ENCODE measurements at places on chromosomes 1 and 21.

DNA sequence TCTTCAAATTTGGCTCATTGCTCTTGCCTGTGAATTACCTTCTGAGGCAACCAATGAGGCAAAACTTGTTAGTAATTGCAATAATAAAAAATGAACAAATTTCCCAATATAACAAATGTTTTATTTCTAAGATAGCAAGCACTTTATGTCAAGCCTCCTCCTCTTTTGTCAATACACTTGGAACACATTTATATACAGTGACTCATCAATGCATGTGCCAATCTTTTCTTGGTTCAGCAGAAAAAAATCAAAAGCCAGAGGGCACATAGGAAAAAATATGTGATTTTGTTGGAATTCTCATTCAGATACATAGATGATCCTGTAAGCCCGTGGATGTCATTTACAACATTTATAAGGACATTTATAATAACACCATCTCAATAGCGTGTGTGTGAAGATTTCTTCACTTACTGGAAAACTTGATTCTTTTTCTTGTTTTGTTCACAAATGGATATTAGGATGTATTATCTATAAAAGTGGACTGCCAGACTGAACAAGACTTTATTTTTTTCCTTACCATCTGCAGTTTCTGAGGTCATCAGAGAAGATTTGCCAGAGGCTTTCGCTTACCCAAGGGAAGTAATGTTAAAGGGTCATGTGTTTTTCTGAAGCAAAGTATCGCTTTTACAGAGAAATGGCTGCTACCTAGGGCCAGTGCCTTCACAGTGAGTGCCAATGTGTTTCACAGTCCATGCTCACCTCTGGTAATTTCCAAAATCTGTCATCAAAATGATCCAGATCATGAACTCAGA, 645.7 kb upstream of the PTBP2 start:
- DNase-seq = no peak

- no peak for DNase-seq
Observed at GRCh38 chr21:40512590-40512989, 334.4 kb downstream of the DSCAM start.

GRCh38 chr1:201284636-201285035, 1.3 kb downstream of the PKP1 start:
- no peak for DNase-seq

GRCh38 chr1:150567341-150567716, 12.1 kb downstream of the MCL1 start:
- DNase-seq = no peak

DNA sequence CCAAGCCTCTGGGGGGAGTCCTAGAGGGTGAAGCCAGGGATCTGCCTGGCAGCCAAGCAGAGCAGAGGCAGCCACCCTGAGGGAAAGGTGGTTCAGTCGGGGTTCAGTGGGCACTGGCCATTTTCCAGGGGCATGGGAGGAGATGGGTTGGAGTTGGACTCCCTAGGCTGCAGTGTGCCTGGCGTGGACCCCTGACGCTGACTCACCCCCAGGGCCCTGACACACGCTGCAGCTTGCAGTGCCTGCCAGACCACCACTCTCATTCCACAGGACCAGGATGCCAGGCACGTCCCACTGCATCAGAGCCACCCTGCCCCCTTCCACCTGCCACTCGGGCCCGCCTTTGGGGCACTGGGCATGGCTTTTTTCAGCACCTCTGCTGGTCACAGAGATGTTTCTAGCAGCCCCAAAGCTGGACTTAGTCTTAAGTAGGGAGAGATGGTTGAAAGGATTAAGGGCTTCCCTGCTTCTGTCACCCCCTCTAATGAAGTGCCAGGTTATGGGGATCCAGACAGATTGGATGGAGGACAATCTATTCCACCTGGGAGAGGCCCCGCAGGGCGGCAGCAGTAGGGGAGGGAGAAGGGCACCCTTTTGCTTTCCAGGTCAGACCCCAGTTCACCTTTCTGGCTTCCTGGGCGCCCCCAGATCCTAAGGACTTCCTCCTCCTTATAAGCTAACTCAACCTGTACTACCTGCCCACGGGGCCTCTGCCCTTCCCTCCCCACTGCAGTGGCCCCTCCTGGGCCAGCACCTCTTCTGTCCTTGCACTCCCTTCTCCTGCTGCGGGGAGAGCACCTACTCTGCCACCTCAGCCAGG, 1.6 kb downstream of the SYT2 start:
- DNase-seq = no peak

GRCh38 chr1:15442119-15442518, 3.9 kb downstream of the CTRC start:
- no peak for DNase-seq

DNA sequence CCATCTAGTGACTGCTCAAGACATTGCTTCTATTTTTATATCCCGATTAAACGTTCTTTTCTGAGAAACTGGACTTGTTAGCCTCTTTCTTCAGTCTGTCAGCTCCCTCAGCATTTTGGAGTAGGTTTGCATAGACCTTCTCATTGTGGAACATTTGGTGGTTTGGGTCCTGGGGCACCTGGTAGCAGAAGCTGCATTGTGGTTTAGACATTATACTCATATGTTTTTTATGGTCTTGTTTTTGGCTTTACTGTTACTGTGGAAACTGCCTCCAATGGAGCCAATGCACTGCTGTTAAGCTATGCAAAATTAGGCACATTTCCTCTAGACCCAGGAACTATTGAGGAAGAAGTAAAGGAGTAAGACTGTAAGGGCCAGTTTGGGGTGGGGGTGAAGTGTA, 36.7 kb upstream of the LRRC8B start:
- no peak for DNase-seq

- DNase-seq = no peak
Observed at GRCh38 chr1:105485207-105485606, 1571.3 kb upstream of the PRMT6 start.

DNA sequence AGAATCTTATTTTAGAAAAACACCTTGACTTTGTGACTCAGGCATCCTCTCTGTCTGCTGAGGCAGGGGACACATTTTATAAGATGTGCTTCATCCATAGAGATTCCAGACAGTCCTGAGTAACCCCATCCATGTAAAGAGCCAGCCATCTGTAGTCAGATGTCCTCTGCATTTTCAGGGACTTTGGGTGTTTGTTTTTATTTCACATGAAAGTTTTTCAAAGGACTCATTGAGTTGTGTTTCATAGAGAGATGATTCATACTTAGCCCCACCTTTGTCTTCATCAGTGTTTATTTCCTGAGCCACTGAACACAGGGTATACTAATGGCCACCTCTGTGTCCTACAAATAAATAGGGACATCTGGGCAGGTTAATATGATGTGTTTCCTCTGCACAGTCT, 280.4 kb downstream of the CACNA1E start:
- no peak for DNase-seq

DNA sequence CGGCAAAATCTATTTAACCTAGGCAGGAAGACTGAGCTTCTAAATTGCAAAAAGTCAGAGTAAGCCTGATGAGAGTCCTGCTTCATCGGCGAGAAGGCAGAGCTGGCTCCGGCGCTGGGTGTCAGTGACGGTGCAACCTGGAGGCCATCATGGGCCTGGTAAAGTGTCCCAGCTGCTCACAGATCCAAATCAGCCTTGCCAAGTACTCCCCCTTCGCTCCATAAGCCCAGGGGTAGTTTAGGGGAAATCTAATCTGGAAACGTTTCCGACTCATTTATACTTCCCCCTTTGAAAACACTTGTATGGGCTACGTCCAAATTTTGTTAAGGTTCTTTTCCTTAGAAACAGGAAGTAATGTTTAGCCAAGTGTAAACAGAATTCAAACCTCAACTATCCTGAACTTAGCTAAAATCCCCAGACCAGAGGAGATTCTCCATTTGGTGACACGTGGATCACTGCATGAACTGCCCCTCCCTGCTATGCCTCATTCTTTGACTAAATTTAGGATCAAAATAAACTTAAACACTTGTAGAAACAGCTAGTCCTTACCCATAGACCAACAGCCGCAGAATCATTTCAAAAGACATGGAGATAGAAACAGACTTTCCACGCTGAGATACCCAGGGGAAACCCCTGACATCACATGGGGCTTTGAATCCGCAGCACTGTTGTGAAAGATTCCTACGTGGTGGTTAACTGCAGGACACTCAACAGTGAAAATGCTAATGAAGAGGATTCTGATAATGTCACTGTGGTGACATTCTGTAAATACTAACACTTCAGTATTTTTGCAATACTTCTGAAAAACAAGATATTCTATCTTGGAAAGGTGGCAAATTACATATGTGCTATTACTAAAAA, 172.7 kb downstream of the TGFBR3 start:
- DNase-seq = peak; percentile 36

DNA sequence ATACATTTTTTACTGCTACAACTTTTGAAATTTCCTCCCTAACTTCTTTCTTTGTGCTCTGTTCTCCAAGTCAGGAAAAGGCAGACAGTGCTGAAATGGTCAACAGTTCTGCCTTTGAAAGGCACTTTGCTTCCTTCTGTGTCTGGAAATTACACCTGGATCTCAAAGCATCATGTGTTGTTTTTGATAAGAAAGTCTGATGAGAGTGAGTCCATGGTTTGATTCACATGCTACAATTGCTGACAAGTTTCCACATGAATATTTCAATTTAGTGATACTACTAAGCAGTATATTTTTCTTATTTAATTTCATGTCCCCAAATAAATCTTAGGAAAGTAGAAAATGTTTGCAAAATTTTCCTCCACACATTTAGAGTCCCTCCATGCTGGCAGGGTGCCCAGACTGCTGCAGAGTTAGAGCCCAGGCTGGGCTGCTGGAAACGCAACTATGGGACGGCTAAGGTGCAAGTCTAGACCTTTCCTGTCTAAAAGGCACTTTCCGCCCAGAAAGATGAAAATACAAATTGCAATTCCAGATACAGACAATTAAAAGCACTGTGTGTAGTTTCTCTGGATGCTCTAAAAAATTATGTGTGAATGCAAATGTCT, 96.6 kb upstream of the RUNX1 start:
- DNase-seq = no peak

- DNase-seq = no peak
Observed at GRCh38 chr1:115138271-115138670, 49.0 kb upstream of the TSPAN2 start.

- no peak for DNase-seq
Observed at GRCh38 chr21:40146216-40146837, 279.1 kb downstream of the PCP4 start.

DNA sequence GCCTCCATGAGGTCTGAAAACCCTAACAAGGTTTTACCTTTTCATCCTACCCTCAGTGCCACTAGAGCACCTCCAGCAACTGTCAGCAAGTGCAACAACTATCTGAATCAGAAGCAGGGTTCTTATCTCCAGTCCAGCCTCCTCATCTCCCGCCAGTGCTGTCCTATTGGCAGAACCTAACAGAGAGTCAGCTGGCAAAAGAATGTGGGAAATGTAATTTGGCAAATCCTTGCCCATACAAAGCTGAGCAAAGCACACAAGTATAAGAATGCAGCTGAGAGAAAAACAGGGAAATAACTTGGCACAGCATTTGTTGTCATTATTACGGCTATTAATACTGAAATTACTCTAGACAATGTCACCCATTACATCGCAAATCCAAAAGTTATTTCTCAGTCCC, 124.2 kb downstream of the ATP6V1G3 start:
- DNase-seq = no peak

DNA sequence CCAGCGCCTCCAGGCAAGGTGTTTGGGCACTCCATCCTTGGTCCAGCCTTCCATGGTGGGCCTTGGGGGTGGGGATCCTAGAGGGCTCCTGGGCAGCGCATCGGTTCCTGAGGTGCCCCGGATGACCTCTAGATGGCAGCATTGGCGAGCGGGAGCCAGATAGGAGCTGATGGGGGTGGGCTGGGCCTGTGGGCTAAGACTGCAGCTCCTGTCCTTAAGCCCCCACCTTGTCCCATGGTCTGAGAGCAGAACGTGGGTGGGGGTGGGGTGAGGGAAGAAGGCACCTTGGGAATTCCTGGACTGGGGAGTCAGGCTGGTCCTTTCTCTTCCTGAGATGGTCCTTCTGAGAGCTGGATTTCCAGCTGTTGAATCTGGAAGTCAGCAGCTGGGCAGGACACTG, 93.4 kb upstream of the CSF3R start:
- peak; percentile 26 for DNase-seq

GRCh38 chr1:96688767-96689166, 32.8 kb upstream of the PTBP2 start:
- no peak for DNase-seq

GRCh38 chr1:212485913-212486618, 53.3 kb downstream of the NENF start:
- no peak for DNase-seq

DNA sequence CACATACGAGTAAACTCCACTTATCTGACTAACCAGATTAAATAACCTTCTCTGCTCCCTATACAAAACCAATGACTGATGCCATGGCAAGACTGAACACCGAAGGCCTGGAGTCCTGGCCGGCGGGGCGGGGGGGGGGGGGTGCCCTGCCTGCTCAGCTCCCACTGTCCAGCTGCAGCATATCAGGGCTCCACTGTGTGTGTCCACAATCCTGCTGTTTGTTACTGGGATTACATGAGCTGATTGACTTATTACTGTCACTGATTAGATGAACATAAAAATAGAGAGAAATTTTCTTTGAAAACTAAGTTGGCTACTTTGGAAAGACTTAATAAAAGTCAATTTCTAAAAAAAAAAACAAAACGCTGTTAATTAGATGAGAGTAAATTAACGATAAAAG, 24.9 kb downstream of the TMEM63A start:
- DNase-seq = no peak

DNA sequence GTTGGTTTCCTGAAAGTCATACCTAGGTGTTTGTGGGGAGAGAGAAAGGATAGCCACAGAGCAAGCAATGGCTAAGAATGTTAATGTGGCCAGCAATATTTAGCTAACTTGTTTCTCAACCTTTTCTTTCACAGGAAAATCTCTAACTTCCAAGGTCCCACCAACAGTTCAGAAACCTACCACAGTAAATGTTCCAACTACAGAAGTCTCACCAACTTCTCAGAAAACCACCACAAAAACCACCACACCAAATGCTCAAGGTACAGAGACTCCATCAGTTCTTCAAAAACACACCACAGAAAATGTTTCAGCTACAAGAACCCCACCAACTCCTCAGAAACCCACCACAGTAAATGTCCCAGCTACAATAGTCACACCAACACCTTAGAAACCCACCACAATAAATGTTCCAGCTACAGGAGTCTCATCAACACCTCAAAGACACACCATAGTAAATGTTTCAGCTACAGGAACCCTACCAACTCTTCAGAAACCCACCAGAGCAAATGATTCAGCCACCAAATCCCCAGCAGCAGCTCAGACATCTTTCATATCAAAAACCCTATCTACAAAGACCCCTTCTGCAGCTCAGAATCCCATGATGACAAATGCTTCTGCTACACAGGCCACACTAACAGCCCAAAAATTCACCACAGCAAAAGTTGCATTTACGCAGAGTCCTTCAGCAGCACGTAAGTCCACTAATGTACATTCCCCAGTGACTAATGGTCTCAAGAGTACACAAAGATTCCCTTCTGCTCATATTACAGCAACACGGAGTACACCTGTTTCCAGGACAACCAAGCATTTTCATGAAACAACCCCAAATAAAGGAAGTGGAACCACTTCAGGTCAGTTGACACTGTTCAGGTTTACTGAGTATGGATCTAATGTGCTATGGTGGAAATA, 15.3 kb downstream of the CD55 start:
- peak; percentile 26 for DNase-seq

All from stimulated activated CD4-positive, alpha-beta T cell treated with anti-CD3 and anti-CD28 coated beads, TNF-alpha, amount 100 ng/mL, for 24 hours (primary cell).